Anterior cingulate cortex (tissue), 58 donors: ENCODE measurements at places on chromosomes 1 and 21.
A peak's percentile ranks its signal among the peaks of the same experiment; 100 is the strongest.

- no peak for DNase-seq
These were observed 1.8 kb downstream of the LAMB3 start for GRCh38 chr1:209650454-209650853.

- DNase-seq, result no peak
These were observed 21.8 kb downstream of the CNIH3 start for GRCh38 chr1:224637936-224638335.

GRCh38 chr1:149942207-149942606 lies 5.5 kb upstream of the MTMR11 start:
- no peak for DNase-seq

DNA sequence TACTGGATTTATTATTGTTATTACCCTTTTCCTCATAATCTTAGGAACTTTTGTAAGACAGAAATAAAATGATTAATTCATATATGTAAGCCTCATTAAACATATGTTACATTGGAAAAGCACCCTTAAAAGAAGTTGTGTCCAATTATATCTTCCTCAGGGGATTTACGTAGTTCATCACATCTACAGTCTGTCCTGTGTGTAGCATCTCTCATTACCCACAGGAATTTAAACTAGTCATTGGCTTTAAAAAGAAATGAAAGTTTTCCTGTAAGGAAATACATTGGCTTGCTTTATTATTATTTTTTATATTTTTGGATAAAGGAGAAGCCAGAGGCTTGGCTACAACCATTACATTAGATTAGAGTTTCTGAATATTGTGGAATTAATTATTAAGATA lies 56.1 kb downstream of the SWT1 start:
- no peak for DNase-seq

DNA sequence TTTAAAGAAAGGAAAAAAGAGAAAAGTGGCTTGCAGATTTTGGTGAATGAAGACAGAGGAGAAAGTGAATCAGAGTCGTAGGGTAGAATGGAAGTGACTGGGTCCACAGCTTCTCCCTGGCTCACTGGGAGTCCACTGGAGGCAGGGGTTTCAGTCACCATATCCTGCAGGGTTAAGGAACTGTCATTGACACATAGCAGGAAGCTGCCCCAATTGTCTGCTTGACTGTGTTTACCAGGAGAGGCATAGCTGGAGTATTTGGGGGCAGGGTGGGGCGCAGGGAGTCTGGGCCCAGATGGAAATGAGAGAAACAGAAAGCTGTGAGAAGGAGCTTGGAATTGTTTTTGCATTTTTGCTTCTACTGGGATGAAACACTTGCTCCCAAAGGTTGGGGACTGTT lies 228.8 kb upstream of the CSF3R start:
- DNase-seq, result no peak

DNA sequence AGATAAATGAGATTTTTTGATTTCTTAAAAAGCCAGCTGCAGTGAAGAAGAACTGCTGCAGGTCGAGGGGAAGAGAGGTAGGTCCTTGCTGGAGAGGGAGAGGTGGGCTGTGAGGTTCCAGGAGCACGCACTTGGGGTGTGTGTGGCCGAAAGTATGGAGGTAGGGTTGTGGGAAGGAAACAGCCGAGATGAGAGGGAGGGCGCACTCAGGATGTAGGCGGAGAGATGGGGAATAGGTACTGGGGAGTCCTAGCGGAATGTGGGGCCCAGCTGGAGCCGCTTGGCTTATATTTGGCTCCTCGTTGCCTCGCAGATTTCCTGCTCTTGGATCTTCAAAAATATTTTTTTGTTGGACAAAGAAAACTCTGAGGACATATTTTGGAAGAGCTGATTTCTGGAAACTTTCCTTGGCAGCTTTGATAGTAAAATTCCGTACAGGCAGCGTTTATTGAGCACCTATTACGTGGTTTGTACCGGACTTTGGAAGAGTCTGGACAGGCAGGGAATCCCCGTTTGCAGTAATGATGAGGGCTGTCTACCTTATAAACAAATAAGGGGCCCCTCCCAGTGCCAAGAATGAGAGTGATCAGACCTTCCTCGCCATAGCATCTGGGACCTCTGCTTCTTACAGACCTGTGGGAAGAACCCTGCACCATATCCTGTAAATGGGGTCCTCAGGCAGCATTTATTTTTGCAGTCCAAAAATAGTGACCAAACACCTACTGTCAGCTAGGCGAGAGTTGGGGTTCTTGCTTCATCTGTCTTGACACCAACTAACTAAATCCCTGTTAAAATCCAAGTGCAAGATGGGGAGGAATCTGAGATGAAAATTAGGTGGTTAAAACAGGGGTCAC lies 1.5 kb downstream of the LRRC8D start:
- no peak for DNase-seq

GRCh38 chr1:172269644-172270043 lies 150.8 kb upstream of the C1orf105 start:
- DNase-seq, result no peak

DNA sequence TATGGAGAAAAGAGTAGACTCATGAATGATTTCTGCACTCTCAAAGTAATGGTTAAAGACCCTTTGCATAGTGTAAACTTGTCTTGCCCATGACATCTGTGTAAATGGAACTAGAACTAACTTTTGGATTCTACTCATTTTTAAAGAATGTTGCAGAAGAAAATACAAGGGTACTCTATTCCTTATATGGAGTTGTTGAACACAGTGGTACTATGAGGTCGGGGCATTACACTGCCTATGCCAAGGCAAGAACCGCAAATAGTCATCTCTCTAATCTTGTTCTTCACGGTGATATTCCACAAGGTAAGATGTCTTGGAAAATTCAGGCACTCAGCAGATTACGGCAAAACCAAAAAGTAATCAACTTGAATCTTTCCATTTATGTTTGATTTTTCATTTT lies 19.8 kb downstream of the CCT8 start:
- DNase-seq, result no peak

GRCh38 chr1:7570311-7570710 lies 200.8 kb upstream of the VAMP3 start:
- DNase-seq, result no peak

- no peak for DNase-seq
These were observed 101.7 kb upstream of the CASZ1 start for GRCh38 chr1:10897981-10898728.

GRCh38 chr1:59318271-59318860 lies 21.5 kb downstream of the FGGY start:
- no peak for DNase-seq

DNA sequence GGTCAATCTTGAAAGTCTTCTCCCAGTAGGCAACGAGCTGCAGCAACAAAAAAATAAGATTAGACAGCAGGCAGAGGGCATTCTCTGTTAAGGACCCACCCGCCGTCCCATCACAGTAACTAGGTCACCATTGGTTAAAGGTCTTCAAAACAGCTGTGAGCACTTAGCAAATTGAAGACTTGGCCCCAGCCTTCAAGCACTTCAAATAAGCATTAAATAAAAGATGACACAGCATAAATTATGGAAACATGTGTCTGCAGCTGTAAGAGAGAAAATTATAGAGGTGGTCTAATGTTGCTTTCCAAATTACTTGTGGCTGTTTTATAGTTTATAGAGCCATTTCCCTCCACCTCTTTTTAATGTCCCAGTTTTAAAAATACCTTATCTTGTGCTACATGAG lies 61.2 kb downstream of the VANGL1 start:
- DNase-seq, result no peak

DNA sequence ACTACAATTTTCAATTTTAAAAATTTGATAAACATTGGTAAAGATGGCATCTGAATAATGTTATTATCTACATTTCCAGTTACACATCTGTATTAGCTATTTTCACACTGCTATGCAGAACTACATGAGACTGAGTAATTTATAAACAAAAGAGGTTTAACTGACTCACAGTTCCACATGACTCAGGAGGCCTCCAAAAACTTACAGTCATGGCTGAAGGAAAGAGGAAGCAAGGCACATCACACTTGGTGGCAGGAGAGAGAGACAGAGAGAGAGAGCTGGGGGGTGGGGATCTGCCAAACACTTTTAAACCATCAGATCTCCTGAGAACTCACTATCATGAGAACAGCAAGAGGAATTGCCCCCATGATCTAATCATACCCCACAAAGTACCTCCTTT lies 850.0 kb downstream of the LTN1 start:
- DNase-seq, result no peak

GRCh38 chr1:236516929-236517704 lies 6.7 kb upstream of the LGALS8 start:
- no peak for DNase-seq

GRCh38 chr1:3065396-3065795 lies 3.6 kb upstream of the PRDM16 start:
- DNase-seq, result no peak

DNA sequence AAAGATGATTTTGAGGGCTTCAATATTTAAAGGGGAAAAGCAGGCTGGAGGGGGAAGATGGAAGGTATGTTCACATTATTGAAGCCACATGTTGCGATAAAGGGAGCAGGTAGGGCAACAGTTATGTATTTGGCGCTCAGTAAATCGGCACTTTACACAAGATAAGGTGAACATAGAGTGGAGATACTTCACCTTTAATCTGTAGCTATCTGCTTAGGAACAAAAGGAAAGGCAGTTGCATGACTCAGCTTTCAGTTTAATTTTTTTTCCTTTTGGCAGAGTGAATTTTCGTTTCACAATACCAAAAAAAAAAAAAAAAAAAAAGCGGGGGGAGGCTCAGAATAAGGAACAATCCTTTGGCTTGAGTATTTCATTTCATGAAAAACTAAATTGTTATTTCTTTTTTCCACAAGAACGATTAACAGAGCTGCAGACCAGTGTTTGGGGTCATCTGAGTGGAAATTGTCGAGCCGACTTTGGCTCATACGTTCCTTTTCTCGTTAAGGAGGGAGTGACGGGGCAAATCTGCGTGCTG lies 1.1 kb upstream of the COQ8A start:
- no peak for DNase-seq

DNA sequence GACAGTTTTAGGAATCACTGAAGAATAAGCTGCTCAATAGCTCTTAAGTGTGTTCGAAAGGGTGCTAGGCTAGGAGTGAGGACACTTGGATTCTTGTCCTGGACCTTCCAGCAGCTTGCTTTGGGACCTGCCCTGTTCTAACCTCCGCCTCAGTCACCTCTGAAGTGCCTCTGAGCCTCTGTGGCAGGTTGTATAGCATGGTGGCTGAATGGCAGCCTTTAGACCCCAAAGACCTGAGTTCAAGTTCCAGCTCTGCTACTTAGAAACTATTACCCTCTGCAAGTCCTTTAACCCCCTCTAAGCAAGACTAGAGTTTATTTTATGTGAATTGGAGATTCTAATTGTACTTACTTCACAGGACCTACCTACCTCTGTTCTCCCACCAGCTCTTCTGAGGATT lies 81.5 kb downstream of the RRAGC start:
- no peak for DNase-seq

- no peak for DNase-seq
These were observed 14.6 kb upstream of the JAK1 start for GRCh38 chr1:64980745-64981600.

DNA sequence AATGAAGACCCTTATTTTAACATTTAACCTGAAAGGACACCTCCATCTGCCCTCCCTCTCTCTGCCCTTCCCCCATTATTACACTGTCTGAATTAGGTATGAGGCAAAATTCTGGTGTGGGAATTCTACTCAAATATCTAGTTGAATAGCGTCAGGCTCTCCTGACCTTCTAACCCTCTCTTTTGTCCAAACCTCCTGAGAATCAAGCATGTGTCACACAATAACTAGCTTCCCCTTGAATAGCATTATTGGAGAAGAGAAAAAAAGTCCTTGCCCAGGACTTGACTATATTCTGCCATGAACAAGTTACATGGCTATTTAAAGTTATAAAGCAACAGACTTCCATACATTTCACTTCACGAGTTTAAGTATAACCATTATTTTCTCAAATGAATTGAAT lies 35.5 kb downstream of the USH2A start:
- no peak for DNase-seq

- DNase-seq, result peak; percentile 45
These were observed 34.7 kb downstream of the TOMM20 start for GRCh38 chr1:235093696-235094592.

GRCh38 chr21:35578831-35579471 lies 481.4 kb downstream of the SETD4 start:
- no peak for DNase-seq

GRCh38 chr1:112358061-112358770 lies 37.8 kb upstream of the CTTNBP2NL start:
- no peak for DNase-seq

DNA sequence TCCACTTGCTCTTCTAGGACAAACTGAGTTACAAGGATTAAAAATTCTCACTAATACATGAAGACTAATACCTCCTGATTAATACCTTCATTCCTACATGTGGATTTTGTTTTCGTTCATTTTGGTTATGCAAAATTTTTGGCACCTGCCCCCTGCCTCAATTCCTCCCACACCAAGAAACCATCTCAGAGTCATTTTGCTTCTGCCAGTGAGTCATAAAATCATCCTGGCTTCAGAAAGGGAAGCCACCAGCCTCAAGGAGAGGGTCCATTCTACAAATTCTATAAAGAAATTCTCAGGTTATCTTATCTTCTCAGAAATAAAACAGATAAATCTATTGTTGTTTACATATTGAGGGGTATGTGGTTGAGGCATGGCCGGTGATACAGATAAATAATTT lies 103.2 kb upstream of the COA6 start:
- DNase-seq, result no peak

DNA sequence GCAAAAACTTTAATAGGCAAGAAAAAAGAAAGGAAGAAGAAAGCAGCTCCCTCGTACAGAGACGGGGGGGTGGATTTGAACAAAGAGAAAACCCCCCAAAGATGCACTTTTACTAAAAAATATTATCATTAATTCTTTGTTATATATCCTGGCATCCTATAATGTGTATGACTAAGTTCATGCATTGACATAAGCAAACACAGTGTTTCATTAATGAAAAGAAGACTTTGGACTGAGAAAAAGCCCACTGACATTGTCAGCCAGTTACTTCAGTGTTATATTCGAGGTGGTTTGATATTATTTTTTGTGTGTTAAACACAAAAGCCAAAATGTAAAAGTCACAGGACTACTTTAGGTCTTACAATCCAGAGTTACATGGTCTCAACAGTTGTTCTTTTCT lies 110.1 kb upstream of the DPYD start:
- no peak for DNase-seq

- DNase-seq, result no peak
These were observed 27.5 kb upstream of the SLC44A3 start for GRCh38 chr1:94792473-94793295.

- DNase-seq, result no peak
These were observed 5.7 kb downstream of the KNCN start for GRCh38 chr1:46545784-46546183.

DNA sequence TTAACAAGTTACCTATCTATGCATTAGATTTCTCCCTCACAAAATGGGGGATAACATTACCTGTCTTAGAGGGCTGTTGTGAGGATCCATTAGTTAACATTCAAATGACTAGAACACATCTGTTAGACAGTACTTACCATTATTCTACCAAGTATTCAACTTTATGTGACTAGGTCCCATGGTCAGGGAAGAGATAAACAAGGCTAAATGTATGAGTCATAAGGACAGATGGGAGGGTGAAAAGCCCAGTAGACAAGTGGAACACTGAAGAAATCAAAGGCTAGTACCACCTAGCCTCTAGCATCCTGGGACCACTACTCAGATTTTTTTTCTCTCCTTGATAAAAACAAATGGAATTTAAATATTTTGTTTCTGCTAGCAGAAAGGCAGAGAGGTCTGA lies 9.0 kb upstream of the VHLL start:
- no peak for DNase-seq

- DNase-seq, result no peak
These were observed 252.5 kb upstream of the C1orf105 start for GRCh38 chr1:172167796-172168596.

GRCh38 chr1:113676524-113676923 lies 82.8 kb downstream of the PHTF1 start:
- DNase-seq, result no peak
